ENCODE measurements at places on chromosomes 7 and 10. TPM values are rescaled to one million over a fixed set of nuclear protein-coding genes. Genes with fewer than 3 reads are reported as not detected.
A peak's percentile ranks its signal among the peaks of the same experiment; 100 is the strongest.

DNA sequence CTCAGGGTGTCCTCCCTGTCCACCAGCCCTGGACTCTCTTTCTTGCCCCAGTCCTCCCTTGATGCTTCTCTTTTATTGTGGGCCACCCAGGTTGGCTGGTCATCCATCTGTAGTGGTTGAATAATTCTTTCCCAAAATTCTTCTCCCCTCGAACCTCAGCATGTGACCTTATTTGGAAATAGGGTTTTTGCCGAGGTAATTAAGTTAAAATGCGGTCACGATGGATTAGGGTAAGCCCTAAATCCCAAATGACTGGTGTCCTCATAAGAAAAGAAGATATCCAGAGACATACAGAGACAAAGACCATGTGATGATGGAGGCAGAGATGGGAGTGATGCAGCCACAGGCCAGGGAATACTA, 74.3 kb downstream of the GFRA1 start:
- H3K4me3 ChIP-seq, result no peak overlapping the region
- H3K27ac ChIP-seq, result no peak overlapping the region
- no peak for DNase-seq
- no peaks in the 10 kb centered on the region for H3K36me3 ChIP-seq

GRCh38 chr7:138729444-138729843, 28.3 kb upstream of the SVOPL start:
- H3K4me1 ChIP-seq, result no peaks in the 10 kb centered on the region

DNA sequence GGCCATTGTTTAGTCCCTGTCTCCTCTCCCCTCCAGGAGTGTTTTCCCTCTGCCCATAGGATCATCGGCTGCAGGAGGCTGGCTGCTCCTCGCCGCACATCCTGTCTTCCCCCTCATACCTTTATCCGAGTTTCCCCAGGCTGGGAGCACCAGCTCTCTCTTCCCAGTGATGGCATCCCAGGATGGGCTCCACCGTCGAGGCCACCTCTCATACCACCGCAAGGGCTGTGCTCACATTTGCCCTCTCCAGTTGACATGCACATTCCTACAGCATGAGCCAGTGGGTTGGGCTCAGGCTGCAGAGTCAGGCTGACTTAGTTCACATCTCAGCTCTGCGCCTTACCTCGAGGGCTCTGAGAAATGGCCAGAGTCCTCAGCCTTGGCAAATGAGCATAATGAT, 12.1 kb downstream of the HKDC1 start:
- no peak overlapping the region for H3K4me3 ChIP-seq
- peaks cover 33% of the 10 kb centered on the region for H3K4me1 ChIP-seq
- H3K27me3 ChIP-seq, result no peaks in the 10 kb centered on the region
- peak; percentile 48 for DNase-seq

DNA sequence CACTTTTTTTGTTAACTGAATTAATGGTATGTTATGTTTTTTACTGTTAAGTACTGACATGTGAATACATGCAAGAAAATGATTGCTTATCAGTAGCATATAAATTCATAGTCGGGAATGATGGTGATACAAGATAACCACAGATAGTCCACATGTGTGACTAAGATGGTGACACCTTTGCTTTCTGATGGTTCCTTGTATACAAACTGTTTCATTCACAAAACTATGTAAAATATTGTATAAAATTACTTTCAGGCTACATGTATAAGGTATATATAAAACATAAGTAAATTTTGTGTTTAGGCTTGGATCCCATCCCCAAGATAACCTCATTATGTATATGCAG, 10.0 kb downstream of the CISD1 start:
- H3K27ac ChIP-seq, result no peak overlapping the region
- peaks cover 7% of the 10 kb centered on the region for H3K36me3 ChIP-seq
- H3K27me3 ChIP-seq, result no peaks in the 10 kb centered on the region
- H3K4me3 ChIP-seq, result no peak overlapping the region
- H3K4me1 ChIP-seq, result peaks cover 8% of the 10 kb centered on the region

MMD2 gene
- total RNA-seq, result not detected

NAT16 gene
- not detected for total RNA-seq

INHBA gene
- 1.1 TPM for total RNA-seq

GRCh38 chr10:97785731-97786130, 13.9 kb upstream of the SFRP5 start:
- H3K36me3 ChIP-seq, result no peaks in the 10 kb centered on the region
- peaks cover 2% of the 10 kb centered on the region for H3K27me3 ChIP-seq
- DNase-seq, result no peak
- H3K4me1 ChIP-seq, result no peaks in the 10 kb centered on the region

DNA sequence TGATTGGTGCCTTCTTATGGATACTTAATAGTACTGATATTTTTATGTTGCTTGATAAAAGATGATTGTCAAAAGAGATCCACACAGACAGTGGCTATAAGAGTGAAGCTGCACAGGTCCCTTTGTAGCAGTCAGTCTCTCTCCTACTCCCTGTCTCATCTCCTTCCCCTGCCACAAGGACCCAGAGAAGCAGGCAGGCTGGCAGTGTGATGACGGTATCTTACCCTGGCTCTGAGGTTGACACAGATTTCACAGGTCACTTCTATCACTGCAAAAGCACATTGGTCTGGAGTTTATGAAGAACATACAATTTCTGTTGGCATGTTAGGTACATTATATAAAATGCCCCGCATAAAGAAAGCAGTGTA, 64.4 kb upstream of the AHR start:
- no peaks in the 10 kb centered on the region for H3K27me3 ChIP-seq
- H3K4me1 ChIP-seq, result peaks cover 52% of the 10 kb centered on the region
- H3K36me3 ChIP-seq, result peaks cover 26% of the 10 kb centered on the region
- no peak for DNase-seq
- H3K27ac ChIP-seq, result peak overlapping the region; percentile 99

GRCh38 chr7:16051561-16052255, 365.2 kb upstream of the MEOX2 start:
- H3K4me1 ChIP-seq, result no peaks in the 10 kb centered on the region
- no peak overlapping the region for H3K4me3 ChIP-seq
- no peak overlapping the region for H3K27ac ChIP-seq
- DNase-seq, result no peak
- no peaks in the 10 kb centered on the region for H3K36me3 ChIP-seq
- no peaks in the 10 kb centered on the region for H3K27me3 ChIP-seq

DNA sequence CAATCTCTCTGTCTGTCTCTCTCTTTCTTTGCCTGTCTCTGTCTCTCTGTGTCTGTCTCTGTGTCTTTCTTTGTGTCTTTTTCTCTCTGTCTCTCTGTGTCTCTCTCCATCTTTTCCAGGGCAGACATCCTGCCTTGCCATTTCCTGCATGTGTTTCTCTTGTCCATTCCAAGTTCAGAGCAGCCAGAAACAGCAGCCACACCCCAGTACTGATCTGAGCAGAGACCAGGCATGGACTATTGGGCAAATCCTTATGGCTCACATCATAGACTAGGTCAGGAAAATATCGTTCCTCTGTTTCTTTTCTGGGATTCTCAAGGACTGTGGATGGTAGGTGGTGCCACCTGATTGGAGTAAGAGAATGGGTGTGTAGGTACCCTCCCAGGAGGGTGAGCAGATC, 95.8 kb downstream of the RAMP3 start:
- no peak overlapping the region for H3K27ac ChIP-seq
- peaks cover 22% of the 10 kb centered on the region for H3K27me3 ChIP-seq
- no peak for DNase-seq
- no peak overlapping the region for H3K4me3 ChIP-seq
- no peaks in the 10 kb centered on the region for H3K4me1 ChIP-seq
- no peaks in the 10 kb centered on the region for H3K36me3 ChIP-seq

- H3K27me3 ChIP-seq, result no peaks in the 10 kb centered on the region
- no peaks in the 10 kb centered on the region for H3K36me3 ChIP-seq
- DNase-seq, result no peak
- no peak overlapping the region for H3K27ac ChIP-seq
- no peaks in the 10 kb centered on the region for H3K4me1 ChIP-seq
Observed at GRCh38 chr7:132164558-132165125, 411.6 kb downstream of the PLXNA4 start.

DNA sequence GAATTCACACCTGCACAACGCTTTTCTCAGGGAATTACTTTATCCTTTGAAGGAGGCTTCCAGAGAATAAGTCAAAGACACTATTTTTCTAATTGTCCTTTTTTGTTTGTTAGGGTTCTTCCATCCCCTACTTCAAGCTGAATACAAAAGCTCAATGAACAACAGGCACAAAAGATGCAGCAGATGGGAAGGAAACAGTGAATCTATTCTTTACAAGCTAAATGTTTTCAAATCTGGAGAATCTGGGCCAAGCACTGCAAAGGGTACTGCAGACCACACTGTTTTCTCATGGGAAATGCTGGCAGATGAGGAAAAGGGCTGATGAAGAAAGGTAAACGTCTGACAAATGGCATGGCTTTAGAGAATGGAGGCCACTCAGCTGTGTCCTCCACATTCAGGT, 18.5 kb downstream of the LIPA start:
- H3K36me3 ChIP-seq, result no peaks in the 10 kb centered on the region
- H3K4me3 ChIP-seq, result no peak overlapping the region
- H3K27me3 ChIP-seq, result no peaks in the 10 kb centered on the region
- no peak for DNase-seq
- H3K4me1 ChIP-seq, result no peaks in the 10 kb centered on the region

GRCh38 chr7:43761938-43762692, 3.6 kb downstream of the BLVRA start:
- peaks cover 33% of the 10 kb centered on the region for H3K4me1 ChIP-seq
- no peak overlapping the region for H3K27ac ChIP-seq

- H3K27ac ChIP-seq, result no peak overlapping the region
- peaks cover 6% of the 10 kb centered on the region for H3K27me3 ChIP-seq
- no peaks in the 10 kb centered on the region for H3K4me1 ChIP-seq
- no peak for DNase-seq
Observed at GRCh38 chr10:79491143-79491835, 21.0 kb upstream of the EIF5AL1 start.

- no peaks in the 10 kb centered on the region for H3K27me3 ChIP-seq
- no peaks in the 10 kb centered on the region for H3K36me3 ChIP-seq
- H3K27ac ChIP-seq, result no peak overlapping the region
- DNase-seq, result no peak
- no peak overlapping the region for H3K4me3 ChIP-seq
Observed at GRCh38 chr10:98967601-98968000, 268.1 kb downstream of the HPSE2 start.

ABCB1 gene
- total RNA-seq, result 15.1 TPM

SLC13A1 gene
- total RNA-seq, result not detected

PCGF6 gene
- 12.2 TPM for total RNA-seq

DNA sequence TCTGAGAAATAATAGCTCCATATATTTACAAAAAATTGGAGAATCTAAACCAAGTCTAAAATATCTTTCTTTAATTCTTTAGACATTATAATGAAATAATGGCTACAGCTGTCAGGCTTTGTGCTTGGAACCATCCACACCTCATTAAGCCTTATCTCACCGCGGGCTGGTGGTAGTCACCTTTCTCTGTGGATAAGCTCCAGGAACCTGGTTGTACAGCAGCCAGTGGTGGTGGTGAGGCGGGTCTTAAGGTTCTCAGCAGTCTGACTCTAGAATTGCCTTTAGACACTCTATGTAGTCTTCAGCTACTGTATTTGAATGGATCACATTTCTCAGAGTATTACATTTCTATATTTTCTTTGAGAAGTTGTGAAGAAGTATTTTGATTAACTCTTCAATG, 34.2 kb downstream of the CUL1 start:
- H3K4me3 ChIP-seq, result no peak overlapping the region
- H3K27ac ChIP-seq, result no peak overlapping the region
- peaks cover 22% of the 10 kb centered on the region for H3K36me3 ChIP-seq
- no peaks in the 10 kb centered on the region for H3K27me3 ChIP-seq
- peaks cover 32% of the 10 kb centered on the region for H3K4me1 ChIP-seq
- no peak for DNase-seq

LRRC4 gene
- not detected for total RNA-seq

GRCh38 chr10:63145782-63146181, 12.7 kb downstream of the NRBF2 start:
- peaks cover 18% of the 10 kb centered on the region for H3K36me3 ChIP-seq
- H3K4me1 ChIP-seq, result peaks cover 29% of the 10 kb centered on the region
- H3K27ac ChIP-seq, result peak overlapping the region; percentile 47
- DNase-seq, result no peak
- H3K4me3 ChIP-seq, result no peak overlapping the region
- H3K27me3 ChIP-seq, result no peaks in the 10 kb centered on the region

- peaks cover 4% of the 10 kb centered on the region for H3K36me3 ChIP-seq
- H3K4me3 ChIP-seq, result no peak overlapping the region
- no peaks in the 10 kb centered on the region for H3K27me3 ChIP-seq
- H3K4me1 ChIP-seq, result peaks cover 14% of the 10 kb centered on the region
- no peak overlapping the region for H3K27ac ChIP-seq
- DNase-seq, result no peak
Observed at GRCh38 chr7:133582766-133583523, 330.1 kb downstream of the EXOC4 start.

DNA sequence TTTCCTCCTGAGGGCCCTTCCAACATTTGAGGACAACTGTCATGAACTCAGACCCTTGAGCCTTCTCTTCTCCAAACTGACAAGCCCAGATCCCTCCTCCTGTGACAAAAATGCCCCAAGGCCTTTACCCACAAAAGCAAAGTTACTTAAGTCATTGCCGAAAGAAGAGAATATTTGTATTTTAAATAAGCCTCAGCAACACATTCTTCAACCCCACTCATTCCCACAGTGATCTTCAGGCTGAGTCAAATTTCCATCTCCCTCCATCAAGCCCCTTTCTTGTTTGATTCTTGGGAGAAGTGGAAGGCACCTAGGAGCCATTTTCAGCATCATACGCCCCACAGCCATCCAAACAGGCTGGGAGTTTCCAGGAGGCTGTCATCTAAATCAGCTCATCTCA, 150.8 kb upstream of the PDE1C start:
- no peak for DNase-seq
- H3K4me1 ChIP-seq, result no peaks in the 10 kb centered on the region
- no peaks in the 10 kb centered on the region for H3K27me3 ChIP-seq

CTAGE8 gene
- not detected for total RNA-seq

GRCh38 chr7:72058579-72058978, 353.6 kb downstream of the CALN1 start:
- no peak overlapping the region for H3K27ac ChIP-seq
- H3K4me1 ChIP-seq, result no peaks in the 10 kb centered on the region
- DNase-seq, result no peak
- H3K27me3 ChIP-seq, result no peaks in the 10 kb centered on the region
- no peaks in the 10 kb centered on the region for H3K36me3 ChIP-seq
- H3K4me3 ChIP-seq, result no peak overlapping the region

DNA sequence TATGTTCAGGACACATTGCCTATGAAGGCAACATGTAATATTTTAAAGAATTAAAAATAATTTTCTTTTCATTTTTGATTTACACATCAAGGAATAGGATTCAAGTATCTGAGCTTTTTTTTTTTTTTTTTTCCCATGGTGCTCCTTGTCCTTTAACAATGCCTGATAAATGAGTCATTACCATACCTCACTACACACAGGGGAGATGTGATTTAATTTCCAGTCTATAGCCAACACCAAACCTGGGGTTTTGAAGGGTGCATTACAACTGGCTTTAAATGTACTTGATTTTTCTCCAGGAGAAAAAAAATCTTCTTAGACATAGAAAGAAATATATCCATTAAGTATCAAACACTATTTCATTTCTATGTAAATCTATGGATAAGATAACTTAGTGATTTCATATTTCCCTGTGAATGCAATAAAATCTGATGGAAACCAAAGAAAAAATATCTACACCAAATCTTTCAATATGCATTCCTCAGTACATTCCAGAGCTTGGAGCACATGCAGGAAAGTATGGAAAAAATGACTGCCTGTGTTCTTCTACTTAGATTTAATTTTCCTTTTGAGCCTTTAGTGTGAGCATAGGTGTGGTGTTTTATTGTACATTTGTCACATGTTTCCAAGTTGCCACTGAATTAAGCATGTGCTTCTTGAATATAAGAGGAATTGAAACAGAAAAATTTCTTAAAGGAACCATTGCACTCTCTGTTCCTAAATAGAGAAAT, 204.8 kb upstream of the MEOX2 start:
- no peak overlapping the region for H3K4me3 ChIP-seq
- no peak overlapping the region for H3K27ac ChIP-seq
- no peaks in the 10 kb centered on the region for H3K4me1 ChIP-seq
- no peaks in the 10 kb centered on the region for H3K27me3 ChIP-seq

GRCh38 chr7:6226194-6226799, 46.1 kb downstream of the CYTH3 start:
- no peak overlapping the region for H3K27ac ChIP-seq
- peaks cover 23% of the 10 kb centered on the region for H3K4me1 ChIP-seq
